CD4-positive, alpha-beta T cell treated with Interleukin-17A for 4 hours (primary cell): ENCODE measurements at places on chromosomes 4 and X.

DNA sequence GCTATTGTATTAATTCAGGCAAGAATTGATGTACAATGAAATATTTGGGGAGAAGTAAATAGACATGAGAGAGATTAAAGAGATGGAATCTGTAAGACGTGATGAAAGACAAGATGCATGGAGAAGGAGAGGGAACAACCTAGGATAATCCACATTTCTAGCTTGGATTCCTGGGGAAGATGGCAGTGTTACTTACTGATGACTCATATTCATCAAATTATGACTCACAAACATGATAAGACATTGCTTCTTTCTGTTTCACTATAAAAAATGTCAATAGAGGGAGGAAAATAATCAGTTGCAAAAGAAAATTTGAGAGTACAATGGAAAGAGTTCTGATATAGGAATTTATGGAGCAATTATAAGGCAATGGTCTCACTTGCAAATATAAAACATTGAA, 104.1 kb upstream of the BMP3 start:
- no peak for DNase-seq

- DNase-seq: no peak
Observed at GRCh38 chrX:51862920-51863319, 30.5 kb upstream of the MAGED1 start.

- DNase-seq: no peak
Observed at GRCh38 chr4:82758701-82759685, 39.6 kb downstream of the SCD5 start.

- no peak for DNase-seq
Observed at GRCh38 chrX:54950730-54951375, 30.2 kb downstream of the TRO start.

DNA sequence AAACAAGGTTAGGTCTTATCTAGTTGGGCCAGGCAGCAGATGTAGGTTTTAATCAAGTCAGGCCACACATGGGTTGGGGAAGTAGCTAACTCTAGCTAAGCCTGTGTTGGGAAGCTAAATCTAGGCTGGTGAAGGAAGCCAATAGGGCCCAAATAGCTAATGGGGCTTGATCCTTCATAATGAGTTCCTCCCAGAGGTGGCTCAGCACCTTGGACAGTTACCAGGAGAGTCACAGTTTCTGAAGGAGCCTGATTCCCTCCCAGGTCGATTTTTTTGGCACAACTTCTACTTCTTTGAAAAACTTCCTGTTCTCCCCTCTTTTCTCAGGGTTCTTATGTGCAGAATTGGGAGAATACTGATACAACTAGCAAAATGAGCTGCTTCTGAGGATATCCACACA, 242.5 kb upstream of the PRPS2 start:
- no peak for DNase-seq

GRCh38 chr4:175635546-175635945, 176.5 kb downstream of the GPM6A start:
- DNase-seq: no peak

DNA sequence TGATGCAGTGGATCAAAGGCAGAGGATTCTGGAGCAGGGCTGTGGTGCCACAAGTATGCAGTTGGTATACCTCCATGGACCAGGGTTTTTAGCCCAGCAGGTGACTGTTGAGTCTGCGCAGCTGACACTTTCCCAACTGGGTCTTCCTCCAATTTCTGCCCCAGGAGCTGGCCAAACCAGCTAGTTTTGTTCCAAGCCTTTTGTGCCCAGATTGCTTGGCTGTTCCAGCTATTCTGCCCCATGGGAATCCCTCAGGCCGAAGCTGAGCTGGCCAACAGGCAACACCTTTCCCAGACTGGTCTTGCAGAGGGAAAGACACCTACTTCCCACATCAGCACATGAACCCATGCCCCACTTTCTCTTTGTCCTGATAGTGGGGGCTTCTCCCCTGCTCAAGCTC, 22.8 kb upstream of the ANKRD17 start:
- no peak for DNase-seq

DNA sequence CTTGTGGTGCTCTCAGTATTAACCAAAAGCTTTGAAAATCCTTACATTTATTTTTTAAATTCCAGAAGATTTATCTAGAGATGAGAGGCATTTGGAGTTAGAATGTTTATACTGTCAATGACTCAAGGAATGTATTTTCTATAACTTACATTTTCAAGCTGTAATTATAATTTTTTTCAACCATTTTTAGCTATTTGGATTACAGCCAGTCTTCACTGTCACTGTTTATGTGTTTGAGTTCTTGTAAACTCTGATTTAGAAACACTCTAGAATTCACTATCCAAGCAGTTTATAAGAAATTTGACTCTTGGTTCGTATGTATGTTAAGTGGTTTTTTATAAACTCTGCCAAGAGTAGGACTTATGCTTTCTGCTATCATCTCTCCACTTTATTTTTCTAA, 36.7 kb upstream of the GUCY1A1 start:
- DNase-seq: no peak

GRCh38 chr4:79662651-79663050, 254.6 kb upstream of the GK2 start:
- DNase-seq: no peak

DNA sequence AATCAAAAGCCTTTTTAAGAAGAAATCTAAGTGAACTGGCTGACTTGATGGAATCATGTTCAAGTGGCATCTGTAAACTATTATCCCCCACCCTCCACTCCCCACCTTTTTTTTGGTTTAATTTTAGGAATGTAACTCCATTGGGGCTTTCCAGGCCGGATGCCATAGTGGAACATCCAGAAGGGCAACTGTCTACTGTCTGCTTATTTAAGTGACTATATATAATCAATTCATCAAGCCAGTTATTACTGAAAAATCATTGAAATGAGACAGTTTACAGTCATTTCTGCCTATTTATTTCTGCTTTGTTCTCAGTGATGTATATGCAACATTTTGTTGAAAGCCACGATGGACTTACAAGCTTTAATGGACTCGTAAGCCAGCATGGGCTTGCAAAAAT, 162.3 kb downstream of the STIM2 start:
- DNase-seq: no peak

DNA sequence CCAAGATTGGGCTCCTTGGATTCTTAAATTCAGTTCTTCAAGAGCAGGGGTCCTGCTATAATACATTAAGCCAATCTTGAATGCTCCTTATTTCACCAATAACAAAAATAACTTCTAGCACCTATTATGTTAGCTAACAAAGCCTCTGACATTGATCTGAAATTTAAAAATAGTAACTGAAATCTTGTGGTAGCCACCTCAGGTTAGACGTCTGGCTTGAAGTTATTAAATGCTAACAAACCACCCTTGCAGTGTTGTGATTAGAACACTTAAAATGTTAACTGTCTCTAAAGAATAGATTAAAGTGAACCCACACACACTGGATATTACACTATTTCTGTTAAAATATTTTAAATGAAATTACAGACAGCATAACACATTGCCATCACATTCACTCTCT, 49.8 kb upstream of the LGI2 start:
- no peak for DNase-seq

GRCh38 chrX:56729152-56729850, at the start of gene NBDY:
Gene NBDY (plus strand): TSS chrX:56729243. CDS start chrX:56729354, 111 bp downstream.
- DNase-seq: peak; percentile 40

GRCh38 chrX:26083093-26083492, 55.0 kb upstream of the MAGEB18 start:
- DNase-seq: no peak

- no peak for DNase-seq
Observed at GRCh38 chr4:77433418-77433733, 172.2 kb upstream of the CXCL13 start.

DNA sequence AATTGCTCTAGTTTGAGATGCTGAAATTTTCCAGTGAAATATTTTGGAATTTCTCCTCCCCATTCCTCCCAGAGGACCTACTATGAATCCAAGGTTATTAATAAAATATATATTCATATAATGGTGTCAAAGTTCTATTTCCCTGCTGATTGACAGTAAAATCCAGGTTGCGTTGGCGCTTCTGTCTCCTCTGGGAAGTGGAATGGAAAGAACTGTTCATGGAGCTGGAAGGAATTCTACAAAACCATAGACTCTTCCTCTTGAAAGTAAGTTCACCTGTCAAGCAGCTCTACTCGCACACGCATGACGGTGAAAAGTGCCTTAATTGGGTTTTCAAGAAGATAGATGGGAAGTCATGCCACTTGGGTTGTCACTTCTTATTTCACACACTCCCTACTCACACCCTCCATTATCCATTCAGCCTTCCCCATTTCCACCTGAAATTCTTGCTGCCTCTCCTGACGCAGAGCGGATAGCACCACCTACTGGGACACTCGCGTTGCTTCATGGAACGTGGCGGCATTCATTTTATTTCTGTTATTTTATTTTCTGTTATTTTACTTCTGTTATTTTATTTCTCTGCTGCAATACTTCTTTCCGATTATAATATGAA, 351.6 kb downstream of the NLGN4X start:
- no peak for DNase-seq

DNA sequence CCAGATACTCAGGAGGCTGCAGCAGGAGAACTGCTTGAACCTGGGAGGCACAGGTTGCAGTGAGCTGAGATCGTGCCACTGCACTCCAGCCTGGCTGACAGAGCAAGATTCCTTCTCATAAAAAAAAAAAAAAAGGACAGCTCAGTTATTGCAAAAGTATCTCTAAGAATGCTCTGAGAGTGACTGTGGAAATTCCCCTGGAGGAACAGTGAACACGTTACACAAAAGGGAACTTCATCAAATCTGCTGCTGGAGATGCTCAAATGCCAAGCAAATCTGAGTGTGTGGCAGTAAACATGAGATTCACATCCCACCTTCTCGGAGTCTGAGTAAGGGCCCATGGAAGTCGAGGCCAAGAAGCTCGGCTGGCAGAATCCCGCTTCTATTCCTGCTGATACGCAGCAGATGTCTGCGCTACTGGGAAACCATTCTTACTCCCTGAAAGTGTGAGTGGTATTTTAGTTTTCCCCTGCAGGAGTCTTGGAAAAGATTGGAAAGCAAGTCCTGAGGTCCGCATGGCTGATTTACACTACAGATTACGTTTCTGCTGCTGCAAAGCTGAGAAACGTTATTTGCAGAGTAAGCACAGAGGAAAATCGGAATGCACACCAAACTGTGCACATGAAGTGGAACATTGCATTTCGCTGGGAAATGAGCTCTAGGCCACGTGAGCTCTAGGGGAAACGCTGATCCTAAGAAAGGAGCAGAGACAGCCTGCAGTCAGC, 162.9 kb downstream of the NSUN7 start:
- DNase-seq: no peak
